CD4-positive, alpha-beta memory T cell (primary cell): ENCODE measurements at places on chromosomes 7 and 10.

GRCh38 chr7:91913612-91914011 is 27.1 kb upstream of the AKAP9 start:
- DNase-seq = no peak

DNA sequence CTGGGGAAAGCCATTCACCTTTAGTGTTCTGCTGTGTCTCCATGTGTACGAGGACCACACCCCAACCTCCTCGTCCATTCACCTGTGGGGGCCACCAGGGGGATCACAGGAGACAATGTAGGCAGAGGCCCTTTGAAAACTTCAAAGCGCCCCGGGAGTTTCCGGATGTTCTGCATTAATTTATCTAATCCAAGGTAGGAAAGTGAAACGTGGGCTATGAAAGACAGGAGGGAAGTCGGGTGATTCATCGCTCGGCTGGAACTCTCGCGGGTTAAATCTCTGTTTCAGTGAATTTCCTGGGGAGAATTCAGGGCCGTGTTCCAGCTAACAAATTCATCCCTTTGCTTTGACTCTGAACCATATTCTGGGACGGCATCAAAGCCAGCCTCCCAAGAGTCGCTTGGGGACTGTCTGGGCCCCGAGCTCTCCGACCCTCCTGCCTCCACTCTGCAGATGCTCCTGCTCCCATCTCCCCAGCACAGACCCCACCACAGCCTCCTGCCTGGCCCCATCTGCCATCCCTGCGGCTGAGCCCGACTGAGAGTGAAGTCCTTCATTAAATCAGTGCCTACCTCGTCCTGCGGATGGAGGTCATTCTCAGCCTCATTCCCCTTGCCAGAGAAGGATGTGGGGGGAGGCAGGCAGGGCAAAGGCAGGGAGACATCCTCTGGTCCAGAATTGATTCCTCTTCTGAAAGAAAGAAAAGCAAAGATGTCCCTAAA is 114.1 kb upstream of the CARD11 start:
- DNase-seq = no peak

- DNase-seq = peak; percentile 14
Measured at GRCh38 chr7:156816943-156817572, 75.9 kb downstream of the LMBR1 start.

- no peak for DNase-seq
Measured at GRCh38 chr7:54859545-54859944, 100.5 kb upstream of the SEC61G start.

GRCh38 chr7:148327379-148327778 is 263.2 kb upstream of the C7orf33 start:
- DNase-seq = no peak

GRCh38 chr7:114426824-114427223 is 12.2 kb downstream of the FOXP2 start:
- DNase-seq = no peak

GRCh38 chr7:45701701-45702510 is 127.7 kb downstream of the ADCY1 start:
- DNase-seq = no peak

DNA sequence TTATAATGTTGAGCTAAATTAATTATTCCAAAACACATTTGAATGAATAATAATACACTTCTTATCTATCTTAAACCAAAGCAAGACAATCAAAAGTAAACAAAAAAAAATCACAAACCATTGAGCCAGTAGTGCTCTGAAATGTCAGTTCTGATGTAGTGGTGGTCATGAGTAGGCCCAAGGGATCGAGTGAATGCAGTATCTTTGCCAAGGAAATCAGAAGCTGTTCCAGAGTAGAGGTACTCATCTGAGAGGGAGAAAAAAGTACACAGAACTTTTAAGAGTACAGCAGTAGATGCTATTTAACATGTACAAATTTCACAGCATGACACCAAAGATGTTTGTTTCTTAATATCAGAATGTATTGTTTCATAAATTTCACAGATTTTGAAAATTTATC is 121.5 kb downstream of the SEMA3D start:
- DNase-seq = no peak

DNA sequence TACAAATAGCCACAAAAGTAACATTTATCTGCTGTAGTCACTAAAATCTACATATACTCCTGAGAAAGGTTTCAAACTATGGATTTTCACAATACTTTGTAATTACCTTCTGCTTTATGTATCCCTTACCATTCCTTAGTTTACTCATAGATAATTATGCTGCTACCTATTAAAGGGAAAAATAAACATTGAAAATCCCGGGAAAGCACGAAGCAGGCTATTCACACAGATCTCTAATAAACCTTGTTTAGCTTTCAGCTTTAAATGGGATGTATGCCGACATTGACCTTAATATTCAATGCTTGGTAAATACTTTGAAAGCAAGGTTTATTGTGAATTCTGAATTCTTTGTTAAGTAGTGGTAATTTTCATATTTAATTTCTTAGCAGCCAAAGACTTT is 58.5 kb upstream of the SMIM30 start:
- DNase-seq = no peak

DNA sequence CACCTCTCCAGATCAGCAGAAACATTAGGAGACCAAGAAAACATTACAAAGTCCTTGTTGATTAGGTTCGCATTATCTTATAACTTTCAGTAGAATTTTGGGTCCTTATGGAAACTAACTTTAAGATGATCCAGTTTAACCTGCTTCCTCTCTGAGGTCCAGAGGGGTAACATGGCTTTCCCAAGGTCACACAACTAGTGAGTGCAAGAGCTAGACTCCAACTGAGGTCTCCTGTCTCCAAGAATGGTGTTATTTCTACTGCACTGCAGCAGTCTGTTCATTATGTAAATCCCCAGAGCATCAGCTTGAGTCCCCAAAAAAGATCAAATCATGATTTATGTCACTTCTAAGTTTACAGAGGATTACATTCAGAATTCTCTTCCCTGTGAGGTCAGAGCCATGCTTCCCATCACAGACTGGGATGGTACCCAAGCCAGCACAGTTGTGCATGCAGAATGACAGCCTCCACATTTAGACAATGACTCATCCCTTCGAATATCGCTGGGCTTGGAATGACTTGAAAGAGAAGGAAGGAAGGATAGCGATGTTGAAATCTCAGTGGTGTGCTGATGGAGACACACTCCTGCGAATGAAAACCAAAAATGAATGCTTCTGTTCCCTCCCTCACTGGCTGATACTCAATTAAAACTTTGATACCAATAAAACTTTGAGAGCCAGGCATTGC is 163.1 kb upstream of the PLXNA4 start:
- no peak for DNase-seq
